ENCODE measurements at places on chromosomes 5 and 9.

DNA sequence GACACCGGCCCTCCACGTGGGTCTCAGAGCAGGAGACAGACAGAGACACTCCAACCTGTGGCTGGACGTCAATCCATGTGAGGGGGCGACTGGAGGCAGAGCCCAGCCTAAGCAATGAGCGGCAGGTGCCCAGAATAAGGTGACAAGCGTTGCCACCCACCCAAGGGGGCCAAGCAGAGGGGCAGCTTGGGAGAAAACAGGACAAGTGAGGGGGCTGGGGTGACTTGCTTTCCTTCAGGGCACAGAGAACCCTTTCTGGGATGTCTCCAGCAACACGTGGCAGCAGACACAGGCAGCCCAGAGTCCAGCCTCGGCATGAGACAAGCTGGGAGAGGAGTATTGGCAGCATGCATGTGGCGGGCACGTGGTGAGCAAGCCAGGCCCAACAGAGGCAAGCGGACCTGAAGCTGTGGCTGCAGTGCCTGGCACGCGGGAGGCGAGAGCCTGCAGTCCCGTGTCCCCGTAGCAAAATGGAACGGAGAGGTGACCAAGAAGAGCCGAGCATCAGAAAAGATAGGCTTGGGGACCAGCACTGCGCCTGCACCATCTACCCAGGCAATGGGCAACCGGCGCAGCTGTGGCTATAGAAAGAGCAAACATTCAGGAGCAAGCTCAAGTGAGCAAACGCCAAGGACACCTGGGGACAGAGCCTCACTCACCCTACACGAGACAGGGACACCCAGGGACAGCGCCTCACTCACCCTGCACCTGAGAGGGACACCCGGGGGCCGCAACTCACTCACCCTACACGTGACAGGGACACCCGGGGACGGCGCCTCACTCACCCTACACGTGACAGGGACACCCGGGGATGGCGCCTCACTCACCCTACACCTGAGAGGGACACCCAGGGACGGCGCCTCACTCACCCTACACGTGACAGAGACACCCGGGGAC is 6.2 kb downstream of the TERT start:
- no peak for DNase-seq

DNA sequence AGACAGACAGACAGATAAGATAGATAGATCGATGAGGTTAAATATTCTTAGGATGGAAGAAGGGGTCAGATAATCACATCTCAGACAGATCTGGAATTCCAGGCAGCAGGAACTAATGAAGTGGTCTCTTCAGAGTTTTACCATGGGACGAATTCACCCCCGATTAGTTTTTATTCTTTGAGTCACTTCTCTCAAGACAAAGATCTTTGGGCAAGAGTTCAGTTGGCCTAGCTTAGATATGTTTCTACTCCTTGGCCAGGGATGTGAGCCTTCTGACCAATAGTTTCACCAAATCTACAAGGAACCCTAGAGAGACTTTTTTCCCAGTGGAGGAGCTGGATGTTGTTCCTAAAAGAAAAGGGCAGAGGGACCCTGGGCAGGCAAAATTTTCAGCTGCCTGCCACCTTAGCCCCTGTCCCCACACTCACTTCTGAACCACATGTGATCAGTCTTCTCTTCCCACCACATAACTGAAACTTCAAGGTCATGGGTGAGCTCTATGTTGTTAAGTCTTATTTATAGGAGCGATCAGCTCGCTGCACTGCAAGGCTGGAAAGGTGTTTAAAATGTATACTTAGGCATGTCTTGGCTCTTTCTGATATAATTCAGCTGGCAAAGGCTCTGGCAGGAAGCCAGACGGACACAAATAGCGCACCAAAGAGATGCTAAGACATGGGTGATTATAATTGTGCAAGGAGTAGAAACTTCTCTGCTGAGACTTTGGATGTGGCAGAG is 132.9 kb downstream of the PALM2AKAP2 start:
- DNase-seq = no peak

DNA sequence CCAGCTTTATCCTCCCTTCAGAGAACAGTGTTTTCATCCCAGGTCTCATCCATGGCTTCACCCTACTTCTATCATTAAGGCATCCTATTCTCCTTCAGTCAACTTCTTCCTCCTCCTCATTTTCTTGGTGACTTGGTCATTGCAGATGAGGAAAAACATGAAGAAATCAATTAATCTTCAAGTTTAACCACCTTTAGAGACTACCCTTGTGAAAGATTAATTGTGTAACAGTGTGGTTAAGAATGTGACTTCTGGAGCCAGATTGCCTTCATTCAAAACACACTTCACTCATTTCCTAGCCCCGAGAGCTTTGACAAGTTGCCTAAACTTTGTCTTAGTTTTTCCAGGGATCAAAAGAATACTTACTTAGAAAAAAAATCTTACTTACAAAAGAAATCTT is 110.0 kb downstream of the STK32A start:
- DNase-seq = peak; percentile 70

DNA sequence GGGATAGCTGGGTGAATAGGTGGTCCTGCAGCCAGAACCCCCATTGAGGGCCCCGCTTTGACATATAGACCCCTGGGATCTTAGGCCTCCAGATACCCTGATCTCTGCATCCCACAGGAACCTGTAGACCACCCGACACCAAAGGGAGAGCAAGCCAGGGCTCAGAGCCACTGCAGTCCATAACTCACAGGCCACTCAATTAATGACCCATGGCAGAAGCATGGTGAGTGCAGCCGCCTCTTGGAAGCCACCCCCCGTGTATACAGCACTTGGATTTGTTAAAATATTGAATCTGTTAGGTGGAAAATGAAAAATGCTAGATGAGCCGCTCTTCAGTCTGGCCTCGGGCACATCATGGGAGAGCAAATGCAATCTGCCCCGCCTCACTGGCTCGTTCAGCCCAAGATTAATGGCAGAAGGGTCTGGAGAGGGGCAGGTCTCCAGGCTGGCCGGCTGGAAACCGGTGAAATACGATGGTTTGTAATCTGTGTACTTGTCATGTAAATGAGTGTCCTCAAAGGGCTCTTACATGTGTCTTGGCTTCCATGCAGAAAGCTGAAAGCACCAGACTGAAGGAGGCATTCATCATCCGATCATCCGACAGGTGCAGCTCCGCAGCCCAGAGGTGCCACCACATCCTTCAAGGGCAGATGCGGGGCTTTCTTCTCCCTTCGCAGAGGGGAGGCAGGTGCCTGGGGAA is 111.3 kb downstream of the OLFM1 start:
- DNase-seq = no peak

- no peak for DNase-seq
These were observed 35.8 kb downstream of the PRKACG start for GRCh38 chr9:68978066-68978465.

DNA sequence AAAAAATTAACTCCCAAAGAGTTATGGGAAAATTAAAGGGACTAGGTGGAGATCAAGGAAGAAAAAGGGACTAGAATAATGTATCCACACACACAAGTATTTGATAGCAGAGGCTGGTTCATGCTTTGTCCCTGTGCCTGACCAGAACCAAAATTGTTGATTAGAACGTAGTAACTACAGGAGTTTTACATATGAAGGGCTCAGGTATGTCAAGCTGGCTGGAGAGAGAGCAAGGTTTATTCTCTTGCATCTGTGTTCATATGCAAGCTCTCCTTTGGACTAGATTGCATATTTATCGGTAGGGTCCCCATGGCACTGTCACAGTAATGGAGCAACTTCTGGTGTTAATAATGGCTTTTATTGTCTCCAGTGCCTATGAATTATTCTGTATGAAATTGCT is 239.9 kb upstream of the TRPM3 start:
- no peak for DNase-seq

GRCh38 chr9:87127978-87128614 is 180.8 kb upstream of the GAS1 start:
- no peak for DNase-seq

DNA sequence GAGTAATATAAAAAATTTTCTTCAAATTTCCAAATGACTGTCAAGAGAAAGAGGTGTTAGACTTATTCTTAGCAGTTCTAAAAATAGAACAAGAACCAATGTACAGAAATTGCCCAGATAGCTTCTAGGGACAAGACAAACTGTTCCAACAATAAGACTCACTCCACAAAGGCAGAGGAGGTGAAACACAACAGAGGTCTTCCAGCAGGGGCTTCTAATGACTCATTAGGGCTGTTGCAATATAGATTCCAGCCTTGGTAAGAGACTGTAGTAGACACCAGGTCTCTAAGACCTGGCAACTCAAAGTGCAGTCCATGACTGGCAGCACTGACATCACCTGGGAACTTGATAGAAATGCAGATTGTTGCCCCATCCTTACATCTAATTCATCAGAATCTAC is 134.6 kb upstream of the VLDLR start:
- no peak for DNase-seq

DNA sequence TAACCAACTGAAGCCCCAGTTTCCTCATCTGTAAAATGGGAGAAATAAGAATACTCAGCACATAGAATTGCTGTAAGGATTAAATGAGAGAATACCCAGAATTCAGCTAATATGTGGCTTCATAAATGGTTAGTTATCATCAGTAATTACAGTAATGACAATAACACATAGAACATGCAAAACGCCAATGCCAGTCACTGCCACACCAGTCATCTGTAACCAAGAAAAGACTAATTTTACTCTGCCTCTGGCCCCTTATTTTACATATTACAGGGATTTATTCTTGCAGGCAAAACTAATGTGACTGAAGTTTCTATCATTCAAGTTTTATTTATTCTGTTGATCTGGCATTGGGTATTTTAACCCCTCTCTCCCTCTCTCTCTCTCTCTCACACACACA is 46.5 kb downstream of the EBF1 start:
- no peak for DNase-seq

GRCh38 chr5:60185231-60186099 is 291.9 kb upstream of the PDE4D start:
- DNase-seq = peak; percentile 44

DNA sequence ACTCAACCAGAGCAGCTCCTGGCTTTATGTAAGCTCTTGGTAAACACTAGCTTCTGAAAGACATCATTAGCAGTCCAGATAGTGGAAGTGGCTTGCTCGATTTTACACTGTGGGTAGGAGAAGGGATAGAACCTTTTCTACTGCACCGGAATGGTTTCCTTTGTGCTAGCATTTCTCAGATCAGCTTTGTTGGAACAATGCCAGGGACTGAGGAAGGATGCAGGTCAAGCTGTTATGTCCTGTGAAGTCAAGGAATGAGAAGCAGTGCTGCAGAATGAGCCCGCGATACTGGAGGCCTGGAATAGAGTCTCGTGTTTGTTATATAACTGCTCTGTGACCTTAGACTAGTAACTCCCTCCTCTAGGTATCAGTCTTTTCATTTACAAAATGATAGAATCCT is 233.6 kb downstream of the GABRB2 start:
- no peak for DNase-seq

GRCh38 chr5:153630546-153630945 is 140.1 kb downstream of the GRIA1 start:
- DNase-seq = no peak

DNA sequence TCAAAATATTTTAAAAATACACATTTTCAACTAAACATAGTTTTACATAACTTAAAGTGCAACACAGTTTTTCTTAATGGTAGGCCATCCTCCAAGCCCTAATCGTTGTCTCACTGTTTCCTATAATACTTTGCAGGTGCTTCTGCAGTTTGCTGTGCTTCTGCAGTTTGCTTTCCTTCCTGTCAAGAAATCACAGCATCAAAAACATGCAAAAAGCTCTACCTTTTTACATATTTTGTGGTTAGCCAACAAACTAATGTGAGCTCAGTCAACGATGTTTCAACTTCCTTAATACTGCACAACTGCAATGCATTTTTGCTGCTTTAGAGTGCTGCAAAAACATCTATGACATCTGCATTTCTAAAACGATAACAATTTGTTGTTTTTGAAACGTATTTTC is 25.2 kb downstream of the EMB start:
- no peak for DNase-seq

- peak; percentile 26 for DNase-seq
These were observed 499 bp upstream of the TMEM232 start for GRCh38 chr5:110727025-110727314.

- no peak for DNase-seq
These were observed 24.5 kb upstream of the LAMC3 start for GRCh38 chr9:130984521-130984920.

GRCh38 chr5:147403651-147404640 is 105.9 kb downstream of the DPYSL3 start:
- DNase-seq = peak; percentile 97

GRCh38 chr5:92864591-92864990 is 716.4 kb downstream of the NR2F1-AS1 start:
- DNase-seq = no peak

DNA sequence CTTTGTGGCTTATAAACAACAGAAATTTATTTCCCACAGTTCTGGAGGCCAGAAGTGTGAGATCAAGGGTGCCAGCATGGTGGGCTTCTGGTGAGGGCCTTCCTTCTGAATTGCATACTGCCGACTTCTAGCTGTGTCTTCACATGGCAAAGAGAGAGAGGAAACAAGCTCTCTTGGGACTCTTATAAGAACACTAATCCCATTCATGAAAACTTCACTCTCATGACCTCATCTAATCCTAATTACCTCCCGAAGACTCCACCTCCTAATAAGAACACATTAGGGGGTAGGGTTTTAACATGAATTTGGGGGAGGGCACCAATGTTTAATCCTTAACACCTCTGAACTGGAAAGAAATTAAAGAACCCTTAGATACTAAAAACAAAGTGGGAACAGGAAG is 75.9 kb upstream of the MINAR2 start:
- no peak for DNase-seq

DNA sequence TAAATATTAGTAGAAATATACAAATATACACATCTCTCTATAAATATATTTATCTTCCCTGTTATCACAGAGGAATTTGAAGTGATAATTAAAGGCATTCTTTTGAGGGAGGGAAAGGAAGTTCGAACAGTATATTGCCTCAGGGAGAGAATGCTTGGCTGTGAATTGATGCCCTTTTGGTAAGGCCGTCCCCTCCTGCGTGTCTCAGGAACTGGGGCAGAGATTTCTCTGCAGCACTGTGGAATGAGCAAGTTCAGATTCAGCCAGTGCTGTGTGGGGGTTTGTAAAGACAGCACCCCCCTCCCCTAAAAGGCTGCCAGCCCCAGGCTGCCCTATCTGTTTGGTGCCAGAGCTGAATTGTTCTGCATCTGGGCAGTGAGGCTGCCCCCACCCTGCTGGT is 42.0 kb downstream of the UBE2QL1 start:
- DNase-seq = no peak

DNA sequence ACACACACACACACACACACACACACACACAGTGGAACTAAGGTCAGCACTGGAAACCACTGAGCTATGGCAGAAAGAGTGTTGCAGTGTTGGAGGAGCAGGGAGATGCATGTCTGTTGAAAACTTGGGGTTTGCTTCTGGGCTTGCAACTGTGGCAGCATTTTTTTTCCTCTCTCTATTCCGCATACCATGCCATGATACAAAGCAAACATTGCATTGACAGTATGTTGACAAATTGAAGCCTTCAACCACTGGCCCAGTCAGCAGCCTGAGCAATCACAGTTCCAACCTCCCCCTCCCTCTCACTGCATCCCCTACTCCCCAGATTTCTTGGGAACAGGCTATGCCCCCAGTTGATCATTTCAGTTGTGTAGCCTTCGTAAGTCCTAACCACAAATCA is 478.1 kb upstream of the WWC1 start:
- peak; percentile 54 for DNase-seq

GRCh38 chr9:136311051-136312008 is 7.4 kb upstream of the CCDC187 start:
- DNase-seq = no peak

Measured in renal cortical epithelial cell (primary cell).